ENCODE measurements at places on chromosomes 3 and 15. TPM values are rescaled to one million over a fixed set of nuclear protein-coding genes. Genes with fewer than 3 reads are reported as not detected.

- H3K36me3 ChIP-seq, result no peaks in the 10 kb centered on the region
- H3K27me3 ChIP-seq, result peaks cover 24% of the 10 kb centered on the region
- no peak overlapping the region for H3K4me3 ChIP-seq
- no peak for DNase-seq
Observed at GRCh38 chr3:64266065-64266931, 41.0 kb upstream of the PRICKLE2 start.

- DNase-seq, result no peak
- peaks cover 22% of the 10 kb centered on the region for H3K27me3 ChIP-seq
- H3K36me3 ChIP-seq, result peaks cover 3% of the 10 kb centered on the region
- no peak overlapping the region for H3K4me3 ChIP-seq
- H3K4me1 ChIP-seq, result peaks cover 7% of the 10 kb centered on the region
Observed at GRCh38 chr3:13536432-13536831, 12.5 kb upstream of the FBLN2 start.

- no peak overlapping the region for H3K27ac ChIP-seq
- no peaks in the 10 kb centered on the region for H3K4me1 ChIP-seq
- H3K27me3 ChIP-seq, result peaks cover 12% of the 10 kb centered on the region
- no peak overlapping the region for H3K4me3 ChIP-seq
Observed at GRCh38 chr15:62105266-62105665, 38.5 kb downstream of the C2CD4A start.

GRCh38 chr3:46664188-46664970 lies 29.1 kb downstream of the ALS2CL start:
- H3K36me3 ChIP-seq, result no peaks in the 10 kb centered on the region
- no peak overlapping the region for H3K4me3 ChIP-seq
- peaks cover 3% of the 10 kb centered on the region for H3K27me3 ChIP-seq
- peaks cover 3% of the 10 kb centered on the region for H3K4me1 ChIP-seq
- no peak for DNase-seq

DNA sequence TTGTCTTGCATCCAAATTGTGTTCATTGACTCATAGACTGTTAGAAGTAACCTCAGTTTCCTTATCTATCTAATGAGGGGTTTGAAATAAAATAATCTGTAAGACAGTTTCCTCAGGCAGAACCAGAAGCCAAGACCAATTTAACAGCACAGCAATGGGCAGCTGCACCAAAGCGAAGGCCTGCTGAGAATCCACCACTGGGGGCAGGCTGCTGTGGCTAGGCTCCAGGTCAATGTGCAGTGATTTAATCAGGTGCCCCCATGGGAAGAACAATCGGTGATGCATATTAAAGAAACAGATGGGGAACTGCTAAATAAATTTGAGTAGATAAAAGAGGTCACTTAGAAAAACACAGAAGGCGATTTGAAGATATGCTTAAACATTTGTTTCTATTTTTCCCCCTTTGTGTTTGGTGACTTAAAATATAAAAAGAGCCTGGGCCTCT lies 28.0 kb upstream of the TMOD3 start:
- no peak for DNase-seq
- no peaks in the 10 kb centered on the region for H3K27me3 ChIP-seq
- no peak overlapping the region for H3K27ac ChIP-seq
- no peak overlapping the region for H3K4me3 ChIP-seq
- peaks cover 15% of the 10 kb centered on the region for H3K36me3 ChIP-seq

DNA sequence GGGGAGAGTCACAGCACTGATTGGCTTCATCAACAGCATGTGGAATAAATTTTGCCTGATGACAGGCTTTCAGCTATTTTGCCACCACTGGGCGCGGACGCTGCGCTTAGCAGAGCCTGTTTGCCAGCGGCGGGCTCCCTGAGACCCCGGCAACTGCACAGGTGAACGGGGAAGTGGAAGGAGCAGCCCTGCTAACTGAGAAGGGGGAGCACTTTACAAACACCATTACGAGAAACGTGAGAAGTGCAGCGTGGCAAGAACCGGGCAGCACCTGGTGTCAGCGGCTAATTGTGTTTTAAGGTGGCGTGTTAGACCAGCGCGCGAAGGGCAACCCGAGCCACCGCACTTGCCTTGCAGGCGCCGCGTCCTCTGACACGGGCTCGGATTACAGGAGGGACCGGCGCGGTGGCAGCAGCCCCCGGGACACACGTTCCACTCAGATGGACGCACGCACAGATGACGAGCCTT lies 307.8 kb upstream of the ARRDC4 start:
- no peak overlapping the region for H3K4me3 ChIP-seq
- H3K36me3 ChIP-seq, result no peaks in the 10 kb centered on the region
- no peaks in the 10 kb centered on the region for H3K4me1 ChIP-seq
- peaks cover 11% of the 10 kb centered on the region for H3K27me3 ChIP-seq

GRCh38 chr3:107928084-107928445 lies 162.8 kb downstream of the CD47 start:
- H3K27ac ChIP-seq, result peak overlapping the region; percentile 73
- H3K36me3 ChIP-seq, result peaks cover 1% of the 10 kb centered on the region
- H3K4me3 ChIP-seq, result peak overlapping the region; percentile 87

DNA sequence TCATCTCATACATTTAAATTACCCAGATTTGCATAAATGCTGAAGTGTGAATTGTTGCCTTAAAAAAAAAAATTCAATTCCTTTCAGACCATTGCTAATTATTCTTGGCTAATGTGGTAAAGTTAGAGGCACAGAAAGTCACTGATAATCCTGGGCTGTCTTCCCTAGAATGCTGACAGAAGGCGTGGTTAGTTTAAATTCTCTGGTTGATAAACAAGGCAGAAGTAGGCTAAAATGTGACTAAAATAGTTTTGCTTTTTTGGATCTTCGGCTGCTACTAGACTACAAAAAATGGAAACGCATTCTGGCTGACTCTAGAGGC lies 193.7 kb downstream of the OTOL1 start:
- H3K4me1 ChIP-seq, result no peaks in the 10 kb centered on the region
- no peaks in the 10 kb centered on the region for H3K27me3 ChIP-seq
- H3K36me3 ChIP-seq, result no peaks in the 10 kb centered on the region
- H3K4me3 ChIP-seq, result no peak overlapping the region
- DNase-seq, result no peak

- no peak overlapping the region for H3K4me3 ChIP-seq
- peaks cover 16% of the 10 kb centered on the region for H3K27me3 ChIP-seq
- H3K27ac ChIP-seq, result no peak overlapping the region
- DNase-seq, result no peak
Observed at GRCh38 chr15:48636511-48636910, 9.0 kb downstream of the FBN1 start.

GRCh38 chr3:153901991-153902390 lies 219.2 kb upstream of the ARHGEF26 start:
- H3K4me3 ChIP-seq, result no peak overlapping the region
- peaks cover 3% of the 10 kb centered on the region for H3K27me3 ChIP-seq
- no peak for DNase-seq
- H3K27ac ChIP-seq, result no peak overlapping the region
- H3K36me3 ChIP-seq, result no peaks in the 10 kb centered on the region

- peaks cover 11% of the 10 kb centered on the region for H3K36me3 ChIP-seq
- H3K27ac ChIP-seq, result peak overlapping the region; percentile 72
- no peak for DNase-seq
- H3K4me3 ChIP-seq, result no peak overlapping the region
- H3K27me3 ChIP-seq, result no peaks in the 10 kb centered on the region
- peaks cover 6% of the 10 kb centered on the region for H3K4me1 ChIP-seq
Observed at GRCh38 chr3:112437146-112438022, 61.9 kb downstream of the BTLA start.

DNA sequence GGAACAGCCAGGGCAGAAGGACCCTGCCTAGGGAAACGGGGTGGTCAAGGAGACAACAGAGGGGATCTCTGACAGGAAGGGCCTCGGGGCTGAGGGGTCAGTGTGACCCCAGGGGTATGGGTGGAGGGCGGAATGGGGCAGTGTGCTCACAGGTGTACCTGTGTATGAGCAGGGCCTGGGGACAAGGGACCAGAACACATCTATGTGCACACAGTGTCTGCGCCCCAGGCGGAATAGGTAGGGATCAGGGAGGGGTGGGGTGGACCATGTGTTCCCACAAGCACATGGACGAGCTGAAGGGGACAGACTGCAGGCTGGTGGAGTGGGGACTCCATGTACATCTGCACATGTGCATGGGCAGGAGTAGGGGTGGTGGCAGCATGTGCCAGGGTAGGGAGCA lies 5.0 kb upstream of the TLR9 start:
- H3K4me1 ChIP-seq, result peaks cover 50% of the 10 kb centered on the region
- H3K27ac ChIP-seq, result no peak overlapping the region
- H3K36me3 ChIP-seq, result peaks cover 16% of the 10 kb centered on the region
- H3K27me3 ChIP-seq, result no peaks in the 10 kb centered on the region

DNA sequence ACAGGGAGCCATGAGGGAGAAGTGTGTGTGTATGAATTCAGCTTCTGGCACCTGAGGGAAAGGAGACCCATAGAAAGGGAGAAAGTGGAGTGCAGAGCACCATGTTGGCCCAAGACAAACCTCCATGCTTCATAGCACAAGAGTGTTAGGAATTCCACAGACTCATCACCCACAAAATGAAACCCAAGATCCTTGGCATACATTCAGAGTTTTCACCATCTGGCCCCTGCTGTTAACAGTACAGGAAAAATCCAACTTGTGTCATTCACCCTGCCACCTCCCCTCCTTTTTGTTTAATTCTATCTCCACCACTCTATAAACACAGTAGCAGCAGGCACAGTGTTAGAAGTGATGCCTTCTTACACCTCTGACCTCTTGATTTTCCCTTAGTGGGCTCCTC lies 60.0 kb upstream of the MNS1 start:
- peaks cover 29% of the 10 kb centered on the region for H3K27me3 ChIP-seq
- no peak overlapping the region for H3K4me3 ChIP-seq
- no peaks in the 10 kb centered on the region for H3K4me1 ChIP-seq
- H3K27ac ChIP-seq, result no peak overlapping the region

DNA sequence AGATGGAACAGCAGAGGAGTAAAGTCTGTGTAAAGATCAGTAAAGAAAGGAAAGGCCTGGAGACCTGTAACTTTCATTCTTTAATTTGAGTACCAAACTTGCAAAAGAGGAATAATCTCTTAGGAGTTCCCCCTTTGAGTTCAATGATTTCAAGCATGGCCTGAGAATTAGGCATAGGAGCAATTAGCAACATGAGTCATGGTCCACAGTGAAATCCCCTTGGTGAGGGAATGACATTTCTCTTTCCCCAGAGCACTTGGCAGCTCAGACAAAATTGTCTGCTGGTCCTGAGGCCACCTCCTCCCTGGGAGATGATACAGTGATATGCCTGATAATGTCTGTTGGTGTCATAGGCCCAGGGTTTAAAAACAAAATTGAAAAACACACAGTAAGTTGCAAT lies 81.4 kb upstream of the CRBN start:
- H3K4me3 ChIP-seq, result no peak overlapping the region
- DNase-seq, result no peak
- H3K36me3 ChIP-seq, result no peaks in the 10 kb centered on the region
- H3K27me3 ChIP-seq, result no peaks in the 10 kb centered on the region
- no peaks in the 10 kb centered on the region for H3K4me1 ChIP-seq

- H3K27ac ChIP-seq, result no peak overlapping the region
- H3K4me3 ChIP-seq, result no peak overlapping the region
- no peaks in the 10 kb centered on the region for H3K36me3 ChIP-seq
- no peaks in the 10 kb centered on the region for H3K4me1 ChIP-seq
- no peak for DNase-seq
Observed at GRCh38 chr3:180836766-180837165, 75.7 kb upstream of the FXR1 start.

DNA sequence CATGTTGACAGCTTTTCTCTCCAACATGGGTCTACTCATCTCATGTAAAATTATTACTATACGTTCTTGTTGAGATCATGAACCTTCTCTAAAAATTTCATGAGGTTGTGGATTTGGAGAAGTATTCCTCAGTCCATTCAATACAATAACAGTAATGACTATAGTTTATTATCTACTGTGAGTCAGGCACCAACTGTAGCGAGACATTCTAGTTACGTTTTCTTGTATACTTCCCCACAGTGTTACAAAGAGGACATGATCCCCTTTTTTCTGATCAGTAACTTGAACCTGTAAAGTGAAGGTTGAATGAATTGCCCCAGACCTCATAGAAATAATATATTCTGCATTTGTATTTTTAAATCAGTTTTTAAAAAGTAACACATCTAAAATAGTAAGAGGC lies 76.4 kb downstream of the AKAP13 start:
- no peak for DNase-seq
- no peaks in the 10 kb centered on the region for H3K27me3 ChIP-seq
- no peak overlapping the region for H3K4me3 ChIP-seq
- peaks cover 5% of the 10 kb centered on the region for H3K36me3 ChIP-seq
- H3K4me1 ChIP-seq, result peaks cover 8% of the 10 kb centered on the region
- no peak overlapping the region for H3K27ac ChIP-seq

ATP10A gene
- 57.9 TPM for total RNA-seq

RBPMS2 gene
- not detected for total RNA-seq

SI gene
- total RNA-seq, result not detected

NEIL1 gene
- total RNA-seq, result 9.8 TPM

CCDC54 gene
- total RNA-seq, result not detected

ZNF609 gene
- 57.2 TPM for total RNA-seq

PCSK6 gene
- 1.4 TPM for total RNA-seq

GLCE gene
- total RNA-seq, result 4.1 TPM

PP2D1 gene
- total RNA-seq, result not detected

SERPINI2 gene
- not detected for total RNA-seq
